ENCODE measurements at places on chromosomes 3 and 15.

- no peak for DNase-seq
These were observed 2.2 kb upstream of the RHCG start for GRCh38 chr15:89498574-89498906.

DNA sequence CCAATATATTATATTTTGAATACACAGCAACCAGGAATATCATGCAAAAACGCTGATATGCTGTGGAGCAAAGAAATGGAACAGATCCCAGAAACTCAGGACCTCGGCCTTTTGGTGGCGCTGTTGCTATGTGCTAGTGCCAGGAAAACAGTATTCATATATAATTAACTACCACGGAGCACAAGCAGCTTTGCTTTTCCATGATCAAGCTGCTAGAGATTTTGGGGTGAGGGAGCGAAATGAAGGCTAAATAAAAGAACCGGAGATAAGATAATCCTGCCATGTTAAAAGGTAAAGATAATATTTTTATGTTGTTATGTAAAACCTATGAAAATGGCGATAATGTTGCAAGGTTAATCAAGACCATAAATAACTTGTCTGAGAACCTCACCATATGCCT lies 157.7 kb upstream of the FAM3D start:
- no peak for DNase-seq

- no peak for DNase-seq
These were observed 3.1 kb downstream of the PAQR9 start for GRCh38 chr3:142960322-142960850.

DNA sequence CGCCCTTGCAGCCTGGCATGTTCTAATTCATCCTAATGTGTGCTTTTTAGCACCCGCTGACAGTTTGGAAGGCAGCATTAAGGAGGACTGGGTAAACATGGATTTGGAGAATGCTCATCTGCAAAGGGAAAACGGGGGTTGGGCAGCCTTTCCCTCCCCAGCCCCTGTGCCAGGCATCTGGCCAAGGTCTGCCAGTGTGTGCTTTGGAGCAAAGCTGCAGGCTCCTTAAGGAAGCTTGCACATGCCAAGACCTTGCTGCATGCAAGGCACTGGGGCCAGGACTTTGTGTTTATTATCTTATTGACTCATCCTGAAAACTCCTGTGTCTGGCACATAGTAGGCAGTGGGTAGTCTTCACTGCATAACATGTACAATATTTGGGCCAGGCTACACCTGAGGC lies 20.1 kb downstream of the FAM3D start:
- DNase-seq: no peak

GRCh38 chr3:111338059-111338698 lies 203.8 kb upstream of the CD96 start:
- peak; percentile 6 for DNase-seq

DNA sequence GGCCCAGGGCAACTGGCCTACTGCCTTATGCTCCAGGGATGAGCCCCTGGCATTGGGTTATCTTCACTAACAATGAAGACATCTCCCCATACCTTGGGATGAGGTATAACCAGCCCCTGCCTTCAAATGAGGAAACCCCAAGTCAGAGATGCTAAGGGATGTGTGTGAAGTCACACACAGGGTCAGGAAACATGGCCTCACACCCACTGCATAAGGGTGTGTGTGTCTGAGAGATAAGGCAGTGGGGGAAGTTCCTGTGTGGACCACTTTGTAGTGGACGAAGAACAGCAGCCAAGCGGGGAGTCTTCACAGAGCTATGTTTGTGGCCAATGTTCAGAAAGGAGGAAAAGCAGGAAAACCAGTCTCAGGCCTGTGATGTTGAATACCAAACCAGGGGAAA lies 10.5 kb downstream of the ELP6 start:
- no peak for DNase-seq

DNA sequence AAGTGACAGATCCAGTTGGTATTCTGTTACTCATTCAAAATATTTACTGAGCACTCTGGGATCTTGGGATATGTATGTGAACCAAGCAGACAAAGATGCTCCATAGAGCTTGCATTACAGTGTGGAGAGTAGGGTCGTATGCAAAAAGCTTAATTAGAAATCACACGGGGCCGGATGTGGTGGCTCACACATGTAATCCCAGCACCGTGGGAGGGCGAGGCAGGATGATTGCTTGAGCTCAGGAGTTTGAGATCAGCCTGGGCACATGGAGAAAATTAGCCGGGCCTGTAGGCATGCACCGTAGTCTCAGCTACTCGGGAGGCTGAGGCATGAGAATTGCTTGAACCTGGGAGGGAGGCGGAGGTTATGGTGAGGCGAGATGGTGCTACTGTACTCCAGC lies 68.7 kb upstream of the MB21D2 start:
- DNase-seq: no peak

DNA sequence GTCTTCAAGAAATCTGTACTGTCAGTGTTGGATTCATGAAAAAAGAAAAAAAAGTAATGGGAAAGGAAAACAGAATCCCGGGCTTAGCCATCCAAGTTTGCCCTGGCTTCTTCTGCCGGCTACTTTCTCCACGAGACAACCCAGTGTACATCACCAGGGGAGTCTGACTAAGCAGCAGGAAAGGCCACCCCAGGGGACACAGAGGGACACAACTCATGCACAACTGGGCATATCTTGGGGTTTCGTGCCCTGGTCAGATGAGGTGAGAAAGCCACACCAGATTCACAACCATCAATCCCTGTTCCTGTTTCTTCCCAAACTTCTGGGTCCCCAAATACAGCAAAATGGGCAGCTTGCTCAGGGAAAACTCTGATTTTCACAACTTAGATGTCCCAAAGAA lies 33.2 kb downstream of the ADAMTS17 start:
- DNase-seq: no peak

- DNase-seq: no peak
These were observed 78.8 kb upstream of the TCF12 start for GRCh38 chr15:56839641-56840040.

DNA sequence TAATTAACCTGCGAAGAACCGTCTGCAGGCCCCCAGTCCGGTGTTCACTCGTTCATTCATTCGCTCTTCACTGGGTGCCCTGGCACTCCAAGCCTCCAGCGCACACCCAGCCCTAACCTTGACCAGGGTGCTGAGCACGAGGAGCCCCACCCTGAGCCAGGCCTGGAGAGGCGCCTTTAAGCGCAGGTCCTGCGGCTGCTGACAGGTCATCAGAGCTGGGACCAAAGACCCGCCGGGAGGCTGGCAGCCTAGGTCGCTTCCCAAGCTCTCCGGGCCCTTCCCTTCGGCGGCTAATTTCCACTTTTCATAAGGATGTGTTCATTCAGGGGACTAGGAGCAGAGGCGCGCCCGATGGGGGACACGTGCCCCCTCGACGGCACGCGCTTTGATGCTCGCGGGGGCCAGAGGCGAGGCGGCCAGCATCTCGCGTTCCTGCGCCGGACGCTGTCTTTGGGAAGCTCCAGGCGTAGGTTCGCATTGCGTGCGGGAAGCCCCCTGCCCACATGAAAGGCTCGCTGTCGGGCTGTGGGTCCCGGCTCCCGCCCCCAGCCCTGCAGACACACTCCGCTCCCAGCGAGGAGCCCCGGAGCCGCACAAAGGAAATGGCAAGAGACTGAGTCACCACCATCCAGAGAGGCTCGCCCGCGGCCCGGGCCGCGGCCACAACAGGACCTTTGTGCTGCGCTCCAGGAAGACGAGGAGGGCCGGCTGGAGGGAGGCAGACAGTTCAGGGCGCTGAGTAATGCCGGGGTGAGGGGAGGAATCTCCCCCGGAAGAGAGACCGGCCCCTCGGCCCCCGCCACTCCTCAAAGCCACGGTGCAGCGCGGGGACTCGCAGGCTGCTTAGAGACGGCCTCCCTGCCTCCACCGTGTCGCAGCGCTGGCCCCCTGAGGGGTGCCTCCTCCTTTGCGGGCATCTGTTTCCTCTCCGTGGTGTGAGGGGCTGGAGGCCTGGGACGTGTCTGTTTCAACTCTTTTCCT lies 266.4 kb upstream of the HES1 start:
- no peak for DNase-seq

DNA sequence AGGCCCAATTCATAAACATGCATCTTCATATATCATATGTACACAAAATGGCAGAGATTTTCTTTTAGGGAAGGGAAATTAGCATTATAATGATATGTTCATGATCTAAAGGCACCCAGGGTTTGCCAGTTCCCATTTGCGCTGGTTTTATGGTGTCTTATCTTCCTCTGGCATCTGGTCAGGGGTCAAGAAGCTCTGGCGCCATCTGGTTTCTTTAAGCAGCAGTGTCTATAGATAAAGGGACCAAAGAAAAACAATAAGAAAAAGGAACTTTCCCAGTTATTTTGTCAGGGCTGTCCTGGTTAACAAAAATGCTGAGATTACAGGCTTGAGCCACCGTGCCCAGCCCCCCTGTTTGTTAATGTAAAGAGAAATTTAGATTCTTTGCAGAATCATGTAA lies 3.3 kb upstream of the DCP1A start:
- DNase-seq: no peak

DNA sequence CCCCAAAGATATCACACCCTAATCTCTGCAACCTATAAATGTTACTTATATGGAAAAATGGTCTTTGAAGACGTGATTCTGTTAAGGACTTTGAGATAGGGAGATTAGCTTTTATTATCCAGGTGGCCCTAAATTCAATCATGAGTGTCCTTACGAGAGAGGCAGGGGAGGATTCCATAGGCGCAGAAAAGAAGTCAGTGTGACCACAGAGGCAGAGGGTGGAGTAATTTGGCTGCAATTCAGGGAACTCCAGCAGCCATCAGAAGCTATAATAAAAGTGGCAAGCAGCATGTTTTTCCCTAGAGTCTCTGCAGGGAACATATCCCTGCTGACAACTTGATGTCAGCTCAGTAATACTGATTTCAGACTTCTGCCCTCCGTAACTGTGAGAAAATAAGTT lies 315.2 kb upstream of the ROBO2 start:
- DNase-seq: no peak

- DNase-seq: no peak
These were observed 312.7 kb downstream of the ZBTB20 start for GRCh38 chr3:114834175-114834940.

- DNase-seq: no peak
These were observed 135.7 kb upstream of the RAD18 start for GRCh38 chr3:9098716-9099675.

DNA sequence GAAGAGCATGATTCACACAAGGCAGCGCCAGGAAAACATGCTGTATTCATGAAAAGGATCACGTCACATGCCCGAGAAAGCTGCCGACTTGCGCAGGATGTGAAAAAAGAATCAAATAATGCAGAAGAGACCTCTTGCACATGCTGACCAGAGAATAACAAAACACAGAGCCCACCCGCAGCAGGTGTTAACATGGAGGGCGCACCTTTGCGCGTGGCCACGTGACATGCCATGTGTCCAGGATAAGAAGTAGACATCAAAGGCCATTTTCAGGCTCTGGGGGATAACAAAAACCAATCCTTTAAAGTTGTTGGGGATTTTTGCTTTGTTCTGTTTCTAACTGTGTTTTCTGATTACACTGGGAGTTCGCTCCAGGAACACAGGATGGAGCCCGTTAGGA lies 1332.8 kb downstream of the ZPLD1 start:
- DNase-seq: no peak

GRCh38 chr15:67136802-67137201 lies 71.4 kb downstream of the SMAD3 start:
- no peak for DNase-seq

DNA sequence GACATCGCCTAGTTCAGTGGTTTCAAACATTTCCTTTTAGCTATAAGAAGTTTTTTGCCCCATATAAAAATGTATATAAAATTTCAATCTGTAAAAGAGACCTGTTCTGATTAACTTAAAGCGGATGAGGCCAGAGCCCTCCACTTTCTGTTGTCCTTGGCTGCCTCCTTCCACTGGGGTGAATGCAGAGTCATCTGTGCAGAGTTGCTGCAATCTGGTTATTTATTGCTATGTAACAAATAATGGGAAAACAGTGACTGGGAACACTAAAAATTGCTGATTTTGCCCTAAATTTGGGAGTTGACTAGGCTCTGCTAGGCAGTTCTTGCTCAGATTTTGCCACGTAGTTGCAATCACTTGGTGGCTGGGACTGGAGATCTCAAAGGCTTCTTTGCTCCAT lies 637.8 kb downstream of the GRM7 start:
- DNase-seq: no peak

- DNase-seq: no peak
These were observed 179.9 kb downstream of the RYR3 start for GRCh38 chr15:33490703-33491102.

DNA sequence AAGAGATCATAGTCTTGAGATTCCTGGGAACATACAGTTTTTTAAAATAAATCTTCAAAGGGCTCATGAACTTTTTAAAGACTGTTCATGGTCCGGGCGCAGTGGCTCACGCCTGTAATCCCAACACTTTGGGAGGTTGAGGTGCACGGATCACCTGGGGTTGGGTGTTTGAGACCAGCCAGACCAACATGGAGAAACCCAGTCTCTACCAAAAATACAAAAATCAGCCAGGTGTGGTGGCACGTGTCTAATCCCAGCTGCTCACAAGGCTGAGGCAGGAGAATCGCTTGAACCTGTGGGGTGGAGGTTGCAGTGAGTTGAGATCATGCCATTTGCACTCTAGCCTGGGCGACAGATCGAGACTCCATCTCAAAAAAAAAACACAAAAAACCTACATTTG lies 41.4 kb upstream of the EIF3J start:
- no peak for DNase-seq

DNA sequence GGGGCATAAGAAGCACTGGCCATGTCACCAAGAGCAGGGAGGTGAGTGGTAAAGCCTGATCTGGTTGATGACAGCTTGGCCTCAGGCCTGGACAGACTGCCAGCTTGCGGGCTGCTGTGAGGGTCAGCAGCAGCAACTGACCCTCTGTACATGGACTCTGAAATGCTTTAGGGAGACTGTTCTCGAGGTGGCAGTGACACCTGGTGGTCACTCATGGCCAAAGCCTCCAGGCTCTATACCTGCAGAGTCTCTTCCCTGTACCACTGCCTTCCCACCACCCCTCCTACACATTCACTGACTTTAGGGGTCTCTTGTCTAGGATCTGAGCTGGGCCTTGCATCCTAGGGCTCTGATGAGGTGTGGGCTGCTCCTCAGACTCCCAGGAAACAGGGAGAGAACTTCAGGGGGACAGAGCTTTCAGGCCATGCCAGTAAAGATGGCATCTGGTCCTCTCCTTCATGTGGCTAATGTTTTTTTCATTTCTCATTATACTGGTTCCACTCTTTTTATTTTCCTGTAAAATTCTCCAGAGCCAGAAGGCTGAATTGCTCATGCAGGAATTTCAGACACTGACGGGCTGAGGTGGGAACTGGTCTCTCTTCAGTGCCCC lies 17.2 kb upstream of the TIMP4 start:
- no peak for DNase-seq

GRCh38 chr3:124467980-124468902 lies 262.0 kb upstream of the UMPS start:
- no peak for DNase-seq

All from activated CD4-positive, alpha-beta T cell treated with anti-CD3 and anti-CD28 coated beads, Interleukin-2, amount 50 U/mL, for 4 hours (primary cell).